Left lobe of liver (tissue), 2 donors: ENCODE measurements at places on chromosomes 16 and 17. TPM values are rescaled to one million over a fixed set of nuclear protein-coding genes. Genes with fewer than 3 reads are reported as not detected.

The TEX19 gene
- total RNA-seq, result not detected

The TMEM92 gene
- total RNA-seq, result 3.0 TPM

- no peak for DNase-seq
These were observed 32.2 kb upstream of the RCVRN start for GRCh38 chr17:9937241-9937761.

DNA sequence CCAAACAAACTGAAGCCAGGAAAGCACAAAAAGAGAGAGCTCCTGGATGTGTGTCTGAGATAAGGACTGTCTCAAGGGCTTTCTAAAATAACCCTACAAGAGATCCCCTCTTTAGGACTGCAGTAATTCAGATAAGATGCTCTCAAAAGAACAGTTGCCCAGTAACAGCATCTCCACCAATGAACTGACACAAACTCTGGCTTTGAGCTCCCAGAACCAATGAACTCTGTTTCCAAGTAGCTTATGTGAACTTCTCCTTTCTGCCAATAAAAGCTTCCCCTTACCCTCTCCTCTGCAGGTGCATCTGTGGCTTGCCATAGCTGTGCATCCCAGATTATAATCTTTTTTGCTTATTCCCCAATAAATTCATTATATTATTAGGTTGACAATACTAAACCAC lies 421.5 kb downstream of the SLC39A11 start:
- DNase-seq, result no peak

- DNase-seq, result no peak
These were observed 213.9 kb downstream of the C16orf78 start for GRCh38 chr16:49587511-49587910.

The AOC3 gene
- total RNA-seq, result 8.6 TPM
